Mononuclear cell (primary cell): ENCODE measurements at places on chromosomes 2 and 18. TPM values are rescaled to one million over a fixed set of nuclear protein-coding genes. Genes with fewer than 3 reads are reported as not detected.

Gene LDLRAD4
- 50.9 TPM for total RNA-seq

Gene ABCG8
- total RNA-seq, result not detected

Gene SKOR2
- total RNA-seq, result not detected

Gene LAPTM4A
- total RNA-seq, result 90.9 TPM

Gene UGT1A4
- not detected for total RNA-seq

Gene B3GNT7
- 6.5 TPM for total RNA-seq

Gene NABP1
- 103 TPM for total RNA-seq

Gene SFTPB
- total RNA-seq, result not detected

Gene UGT1A8
- total RNA-seq, result not detected

Gene ANKRD30B
- not detected for total RNA-seq

Gene GREB1
- total RNA-seq, result 0.10 TPM

Gene TRABD2A
- total RNA-seq, result 96.0 TPM

Gene SERPINB2
- total RNA-seq, result 143 TPM

Gene TUBB8B
- total RNA-seq, result not detected

Gene PRKAG3
- not detected for total RNA-seq

Gene COPS7B
- 13.6 TPM for total RNA-seq

Gene SEH1L
- 17.1 TPM for total RNA-seq

Gene SEC11C
- 31.9 TPM for total RNA-seq

Gene STEAP3
- total RNA-seq, result 1.5 TPM

Gene FZD7
- 0.63 TPM for total RNA-seq

Gene SP5
- not detected for total RNA-seq

Gene FTCDNL1
- 1.7 TPM for total RNA-seq

Gene TRIM43
- not detected for total RNA-seq

Gene ABHD1
- 0.10 TPM for total RNA-seq

Gene IL37
- not detected for total RNA-seq

Gene SGO2
- total RNA-seq, result 2.1 TPM

Gene TLX2
- total RNA-seq, result 0.10 TPM

Gene IL36G
- total RNA-seq, result not detected

Gene HOXD13
- total RNA-seq, result not detected
